ENCODE measurements at places on chromosomes 6 and 20.

DNA sequence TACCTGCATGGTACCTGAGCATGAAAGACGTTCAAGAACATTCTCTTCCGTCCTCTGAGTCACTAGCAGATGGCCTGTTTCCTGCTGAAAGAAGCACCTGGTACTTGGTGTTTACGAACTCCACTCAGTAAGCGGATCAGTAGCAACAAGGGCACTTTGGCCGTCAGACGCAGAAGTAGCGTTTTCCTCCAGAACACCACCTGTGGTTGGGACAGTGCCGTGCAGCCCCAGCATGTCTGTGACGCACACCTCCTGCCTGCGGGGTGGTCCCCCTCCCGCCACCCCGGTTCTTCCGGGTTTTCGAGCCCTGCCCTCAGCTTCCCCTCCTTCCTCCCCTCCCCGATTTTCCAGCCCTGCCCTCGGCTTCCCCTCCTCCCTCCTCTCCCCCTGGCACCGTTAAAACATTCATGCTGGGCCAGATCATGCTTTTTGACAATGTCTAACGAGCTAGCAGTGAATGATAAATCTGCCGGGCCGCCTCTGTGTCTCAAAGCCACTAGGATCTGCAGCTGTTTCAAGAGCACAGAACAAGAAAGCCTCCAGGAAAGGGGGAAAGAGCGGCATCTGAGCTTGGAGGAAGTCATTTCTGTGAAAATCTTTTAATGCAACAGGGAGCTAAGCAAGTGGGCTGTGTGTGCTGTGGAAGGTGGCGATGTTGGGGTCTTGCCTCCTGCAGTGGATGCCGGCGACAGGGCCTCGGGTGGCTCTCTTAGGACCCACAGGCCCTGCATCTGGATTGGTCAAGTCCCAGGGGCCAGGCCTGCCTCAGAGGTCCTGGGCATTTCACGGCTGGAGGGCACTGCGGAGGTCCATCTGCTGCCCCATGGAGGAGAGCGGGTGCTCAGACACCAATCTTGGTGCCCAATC, 207.9 kb downstream of the ERMARD start:
- no peak for DNase-seq

GRCh38 chr6:114364301-114364700, 21.5 kb upstream of the HS3ST5 start:
- no peak for DNase-seq

- no peak for DNase-seq
These were observed 139.7 kb upstream of the FLRT3 start for GRCh38 chr20:14477125-14477524.

GRCh38 chr20:53878262-53879047, 191.9 kb downstream of the BCAS1 start:
- no peak for DNase-seq

- no peak for DNase-seq
These were observed 74.3 kb downstream of the LAMP5 start for GRCh38 chr20:9588706-9589105.

DNA sequence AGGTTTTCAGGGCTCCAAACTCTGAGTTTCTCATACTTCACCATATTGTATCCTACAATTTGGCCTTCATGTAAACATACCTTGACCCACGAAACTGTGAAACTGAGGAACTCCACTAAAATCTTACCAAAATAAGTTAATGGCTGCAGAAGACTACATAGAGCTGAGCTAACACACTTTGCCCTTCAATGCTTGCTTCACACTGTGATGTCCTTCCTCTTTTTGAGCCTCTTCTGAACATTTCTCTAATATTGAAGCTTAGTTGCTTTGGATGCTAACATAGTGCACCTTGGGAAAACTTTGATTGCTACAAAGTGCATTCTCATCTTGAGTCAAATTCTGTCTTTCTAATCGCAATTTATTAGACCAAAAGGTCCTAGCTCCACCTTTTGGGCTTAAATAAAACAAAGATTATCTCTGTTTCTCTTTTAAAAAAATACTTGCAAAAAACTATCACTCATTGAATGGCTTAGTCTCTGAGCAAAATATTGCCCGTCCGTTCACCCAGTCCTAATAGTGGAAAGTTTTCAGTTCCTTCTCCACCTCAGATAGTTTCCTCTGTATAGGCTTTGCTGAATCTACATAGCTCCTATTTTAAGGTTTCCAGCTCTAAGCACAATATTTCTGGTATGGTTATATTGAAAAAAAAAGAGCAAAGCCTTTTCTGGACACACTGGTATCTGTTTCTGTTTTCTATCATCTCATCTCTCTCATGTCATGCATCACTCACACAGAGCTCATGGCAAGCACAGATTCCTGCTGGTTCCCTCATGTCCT, 494.6 kb downstream of the RFPL4B start:
- no peak for DNase-seq

GRCh38 chr6:168384045-168385036, 56.6 kb upstream of the SMOC2 start:
- no peak for DNase-seq

DNA sequence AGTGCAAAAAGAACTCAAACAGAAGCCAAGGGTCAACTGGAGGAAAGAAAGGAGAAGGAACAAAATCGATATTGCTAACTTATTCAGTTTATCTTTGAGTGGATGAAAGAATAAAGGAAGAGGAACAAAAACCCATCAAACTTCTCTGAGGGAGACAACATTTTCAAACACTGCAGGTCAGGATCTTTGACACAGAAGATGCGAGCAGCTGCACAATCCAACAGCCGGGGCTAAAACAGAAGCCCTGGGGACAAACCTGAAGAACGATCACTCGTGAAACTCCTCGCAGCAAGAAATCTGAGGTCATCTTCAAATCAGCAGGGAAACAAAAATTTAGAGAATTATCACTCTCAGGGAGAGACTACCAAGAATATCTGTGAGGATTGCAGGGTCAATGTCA, 14.2 kb downstream of the SLC23A2 start:
- DNase-seq = no peak

DNA sequence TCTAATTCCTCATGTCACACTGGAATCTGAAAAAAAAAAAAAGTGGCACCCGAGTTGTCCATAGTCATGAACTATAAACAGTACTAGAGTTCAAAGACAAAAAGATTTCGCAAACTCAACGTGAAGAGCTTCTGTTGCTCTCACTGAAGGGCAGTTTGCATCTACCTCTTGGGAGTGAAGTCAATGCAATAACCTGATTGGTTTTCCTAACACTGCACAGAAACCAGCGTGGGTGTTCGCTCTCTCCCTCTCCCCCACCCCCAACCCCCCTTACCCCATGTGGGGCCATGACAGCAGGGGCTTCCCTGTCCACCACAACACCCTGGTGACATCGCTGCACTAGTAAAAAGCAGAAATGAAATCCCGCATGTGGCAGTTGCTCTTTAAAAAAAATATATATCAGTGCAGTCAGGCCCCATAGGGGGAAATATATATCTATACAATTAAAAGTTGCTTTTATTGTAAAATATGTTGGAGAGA, 66.9 kb downstream of the GMPR start:
- no peak for DNase-seq

DNA sequence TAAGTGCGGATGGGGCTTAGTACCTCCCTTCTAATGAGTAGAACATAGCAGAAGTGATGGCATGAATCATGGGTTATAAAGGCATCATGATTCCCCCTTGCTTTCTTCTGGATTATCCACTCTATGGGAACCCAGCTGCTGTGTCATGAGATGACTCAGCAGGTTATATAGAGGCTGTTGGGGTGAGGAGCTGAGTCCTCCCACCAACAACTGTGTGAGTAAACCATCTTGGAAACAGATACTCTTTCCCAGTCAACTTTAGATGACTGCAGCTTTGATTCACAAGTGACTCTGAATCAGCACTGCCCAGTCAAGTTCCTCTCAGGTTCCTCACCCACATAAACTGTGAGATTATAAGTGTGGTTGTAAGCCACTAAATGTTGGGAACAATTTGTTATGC, 46.3 kb downstream of the FAM83B start:
- no peak for DNase-seq

- DNase-seq = no peak
These were observed 37.5 kb downstream of the AIG1 start for GRCh38 chr6:143098054-143098671.

DNA sequence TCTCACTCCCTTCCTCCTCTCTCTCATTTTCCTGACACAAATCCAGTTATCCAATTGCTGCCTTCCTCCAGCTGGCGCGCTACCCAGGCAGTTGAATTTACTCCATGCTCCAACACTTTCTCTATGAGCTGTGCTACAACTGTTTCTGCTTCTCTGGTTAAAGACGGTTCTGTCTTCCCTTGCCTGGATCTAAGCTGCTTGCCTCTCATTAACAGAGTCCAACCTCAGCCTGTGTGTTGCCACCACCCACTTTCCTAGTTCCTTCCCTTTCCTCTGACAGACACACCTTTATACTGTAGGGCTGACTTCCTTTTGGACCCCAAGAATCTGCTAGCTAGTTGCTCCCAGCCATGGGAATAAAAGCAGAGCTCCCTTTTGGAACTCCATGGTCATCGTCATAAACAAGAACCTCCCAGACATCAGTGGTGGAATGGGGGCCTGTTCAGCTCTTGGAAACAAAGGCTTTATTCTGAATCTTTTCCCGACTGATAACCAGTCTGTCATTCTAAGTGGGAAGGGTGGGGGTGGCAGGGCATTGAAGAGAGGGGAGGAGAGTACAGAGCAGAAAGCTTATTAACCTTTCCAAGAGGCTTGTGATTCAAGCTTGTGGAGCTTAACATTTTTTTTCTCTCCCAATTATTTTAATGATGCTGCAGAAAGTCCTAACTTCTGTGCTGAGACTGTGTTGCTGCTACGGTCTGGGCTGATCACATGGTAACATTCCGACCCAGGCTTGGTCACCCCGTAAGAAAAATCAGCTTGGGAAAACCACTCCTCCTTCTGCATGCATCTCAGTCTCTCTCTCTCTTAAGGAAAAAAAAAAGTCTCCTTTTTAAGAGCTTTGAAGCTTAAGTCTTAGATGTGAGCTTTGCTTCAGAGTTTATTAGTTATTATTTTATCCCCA, 31.3 kb upstream of the BMP2 start:
- no peak for DNase-seq

DNA sequence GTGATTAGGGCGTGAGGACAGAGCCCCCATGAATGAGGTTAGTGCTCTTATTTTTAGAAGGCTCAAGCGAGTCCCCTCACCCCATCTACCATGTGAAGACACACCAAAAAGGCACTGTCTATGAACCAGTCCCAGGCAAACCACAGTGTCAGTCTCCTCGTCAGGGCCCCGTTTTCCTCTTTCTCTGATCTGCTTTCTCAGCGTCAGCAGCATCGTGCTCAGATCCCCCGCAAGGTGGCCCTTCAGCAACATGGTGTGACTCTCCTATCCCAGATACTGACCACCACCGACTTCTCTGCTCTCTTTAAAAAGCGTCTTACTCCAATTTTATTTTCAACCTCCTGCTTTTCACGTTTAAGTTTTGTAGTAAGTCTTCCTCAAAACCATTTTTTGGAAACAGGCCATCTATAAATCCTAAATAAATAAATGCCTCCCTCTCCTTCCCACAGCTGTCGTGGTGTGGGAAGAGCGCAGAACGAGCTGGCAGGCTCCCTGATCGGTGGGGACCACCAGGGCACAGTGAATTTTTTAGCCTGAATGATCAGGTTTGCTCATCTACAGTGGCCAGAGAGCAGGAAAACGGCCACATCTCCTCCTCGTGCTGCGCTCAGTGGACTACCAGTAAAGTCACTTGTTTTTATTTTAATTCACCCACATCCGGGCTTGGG, 113.1 kb downstream of the BMP7 start:
- no peak for DNase-seq

DNA sequence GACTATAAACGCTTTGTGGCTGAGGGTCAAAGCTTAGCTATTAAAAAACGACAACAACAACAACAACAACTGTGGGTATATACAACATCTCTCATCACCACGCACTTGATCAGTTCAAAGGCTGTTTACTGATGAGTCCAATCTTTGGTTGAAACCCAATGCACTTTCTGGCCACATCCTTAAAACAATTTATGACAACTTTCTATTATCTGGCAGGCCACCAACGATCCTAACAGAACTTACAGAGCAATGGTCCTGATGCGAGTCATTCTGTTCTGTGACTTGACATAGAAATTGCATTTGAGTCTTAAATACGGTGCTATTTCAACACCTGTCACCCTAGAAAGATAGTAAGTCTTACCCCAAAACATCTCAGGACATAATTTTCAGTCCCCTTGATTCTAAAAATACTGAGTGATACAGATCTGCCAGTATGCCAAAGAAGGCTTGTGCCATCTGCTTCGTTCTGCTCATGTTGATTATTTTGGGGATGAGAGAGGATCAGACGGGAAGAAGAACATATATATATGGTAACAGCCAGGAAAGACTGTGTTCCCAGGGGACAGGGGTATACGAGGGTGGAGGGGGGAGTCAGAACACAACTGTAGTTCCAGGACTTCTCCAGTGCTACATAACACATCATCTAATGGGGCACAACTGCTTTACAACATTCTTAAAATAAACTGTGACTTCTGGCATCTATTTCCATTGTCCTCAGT, 55.8 kb downstream of the PLAGL1 start:
- DNase-seq = no peak

- DNase-seq = no peak
These were observed 132.6 kb upstream of the CST7 start for GRCh38 chr20:24816431-24816830.

- DNase-seq = no peak
These were observed 196.9 kb upstream of the SLC24A3 start for GRCh38 chr20:19015351-19016139.

DNA sequence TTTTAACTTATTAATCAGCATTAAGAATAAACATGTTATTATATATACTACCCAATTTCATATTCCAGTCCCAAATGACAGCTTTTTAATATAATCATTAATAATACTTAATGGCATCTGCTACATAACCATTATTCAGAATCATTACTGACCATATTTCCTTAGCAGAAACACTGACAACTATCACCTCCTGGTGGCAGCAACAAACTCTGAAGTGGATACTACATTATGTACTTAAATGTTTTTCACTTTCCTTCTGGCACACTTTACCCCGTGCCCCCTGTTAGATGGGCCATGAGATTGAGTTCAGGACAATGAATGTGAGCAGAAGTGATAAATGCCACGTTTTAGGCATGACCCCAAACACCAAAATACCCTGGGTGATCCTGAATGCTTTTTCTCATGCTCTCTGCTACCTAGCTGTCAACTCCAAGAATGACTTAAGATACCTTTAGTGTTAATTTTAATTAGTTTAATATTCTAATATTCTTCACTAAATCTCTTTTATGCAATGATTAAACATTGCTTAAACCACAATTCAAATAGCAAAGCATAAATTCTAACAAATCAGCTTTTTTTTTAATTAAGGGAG, 77.1 kb downstream of the LMBRD1 start:
- no peak for DNase-seq

GRCh38 chr20:37920679-37921322, 17.9 kb downstream of the VSTM2L start:
- no peak for DNase-seq

DNA sequence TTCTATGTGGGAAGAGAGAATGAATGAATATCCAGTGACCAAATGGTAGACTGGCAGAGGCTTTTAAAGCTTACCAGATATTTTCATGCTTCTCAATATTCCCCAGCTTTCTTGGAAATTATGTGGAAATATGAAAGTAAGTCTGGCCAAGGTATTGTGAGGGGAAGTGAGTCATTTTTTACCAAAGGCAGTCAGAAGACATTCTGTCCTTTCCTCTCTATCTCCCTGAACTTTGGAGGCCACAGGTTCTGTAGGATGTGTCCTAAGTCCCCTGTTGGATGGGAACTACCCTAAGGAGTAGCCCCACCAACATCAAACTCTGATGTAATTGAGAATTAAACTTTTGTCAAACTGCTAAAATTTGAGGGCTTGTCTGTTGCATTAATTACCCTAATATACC, 593.8 kb upstream of the NRSN1 start:
- DNase-seq = no peak
